ENCODE measurements at places on chromosomes 12 and 14. TPM values are rescaled to one million over a fixed set of nuclear protein-coding genes. Genes with fewer than 3 reads are reported as not detected.

CLEC1B gene
- 0.39 TPM for total RNA-seq

NDRG2 gene
- 113 TPM for total RNA-seq

SLC24A4 gene
- 0.49 TPM for total RNA-seq

APOF gene
- not detected for total RNA-seq

GALNT4 gene
- 8.0 TPM for total RNA-seq

Data from skin of body (tissue), 3 donors.